PC-3 (cell line): ENCODE measurements at places on chromosomes 2 and 18. TPM values are rescaled to one million over a fixed set of nuclear protein-coding genes. Genes with fewer than 3 reads are reported as not detected.

KCNIP3 gene
- total RNA-seq: 13.3 and 19.1 TPM in 2 replicates

PIEZO2 gene
- not detected in 2 replicates for total RNA-seq

ANKRD30BL gene
- total RNA-seq: not detected in 2 replicates

MEP1B gene
- total RNA-seq: not detected in 2 replicates

BCL2 gene
- total RNA-seq: 1.3 and 1.5 TPM in 2 replicates

XIRP2 gene
- 0.11 TPM in 1 of 2 replicates, not detected in the other for total RNA-seq

SLC66A2 gene
- 52.8 and 66.9 TPM in 2 replicates for total RNA-seq

DPYSL5 gene
- not detected in 2 replicates for total RNA-seq

UPP2 gene
- total RNA-seq: not detected in 2 replicates

C2orf72 gene
- 0.40 and 4.3 TPM in 2 replicates for total RNA-seq

DNA sequence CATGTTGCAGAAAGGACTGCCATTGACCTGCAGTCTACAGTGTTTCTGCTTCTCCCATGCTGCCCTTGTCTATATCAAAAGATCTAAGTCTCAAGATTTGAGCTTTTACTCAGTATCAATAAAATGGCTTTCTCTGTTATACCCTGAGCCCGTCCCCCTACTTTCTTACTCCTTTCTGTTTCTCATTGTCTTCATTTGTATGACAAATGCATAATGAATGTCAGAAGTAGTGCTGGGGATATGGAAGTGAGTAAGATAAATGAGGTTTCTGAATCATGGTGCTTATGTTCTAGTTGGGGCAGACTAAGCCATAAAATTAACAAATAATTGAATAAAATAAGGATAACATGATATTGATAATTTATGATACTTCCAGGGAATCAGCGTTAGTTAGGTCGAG lies 128.6 kb downstream of the PARD3B start:
- DNase-seq: peak; percentile 70

- DNase-seq: no peak
Measured at GRCh38 chr18:24031916-24032315, 17.4 kb downstream of the TTC39C start.

DNA sequence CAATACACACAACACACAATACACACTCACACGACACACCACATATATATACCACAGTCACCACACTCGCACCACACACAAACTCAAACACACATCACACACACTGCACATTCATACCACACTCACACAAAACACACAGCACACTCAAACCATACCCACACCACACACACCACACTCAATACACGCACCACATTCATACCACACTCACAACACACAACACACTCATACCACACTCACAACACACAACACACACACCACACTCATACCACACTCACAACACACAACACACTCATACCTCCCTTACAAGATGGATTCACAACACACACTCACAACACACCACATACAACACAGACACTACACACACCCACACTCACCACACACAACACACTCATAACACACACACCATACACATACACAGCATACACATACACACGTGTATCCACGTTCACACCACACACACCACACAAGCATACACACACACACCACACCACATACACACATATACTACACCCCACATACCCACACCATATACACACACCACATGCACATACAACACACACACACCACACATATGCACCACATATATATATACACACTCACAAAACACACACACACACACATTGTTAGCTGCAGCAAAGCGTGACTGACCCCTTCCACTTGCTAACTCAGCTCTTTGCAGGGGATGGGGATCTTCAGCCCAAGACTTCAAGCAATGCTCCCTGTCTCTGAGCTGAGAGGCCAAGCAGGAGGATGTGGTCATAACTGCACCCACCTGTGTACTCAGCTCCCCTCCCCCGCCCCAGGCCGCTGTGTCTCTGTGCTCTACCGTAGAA lies 59.0 kb downstream of the SDC1 start:
- peak; percentile 37 for DNase-seq

DNA sequence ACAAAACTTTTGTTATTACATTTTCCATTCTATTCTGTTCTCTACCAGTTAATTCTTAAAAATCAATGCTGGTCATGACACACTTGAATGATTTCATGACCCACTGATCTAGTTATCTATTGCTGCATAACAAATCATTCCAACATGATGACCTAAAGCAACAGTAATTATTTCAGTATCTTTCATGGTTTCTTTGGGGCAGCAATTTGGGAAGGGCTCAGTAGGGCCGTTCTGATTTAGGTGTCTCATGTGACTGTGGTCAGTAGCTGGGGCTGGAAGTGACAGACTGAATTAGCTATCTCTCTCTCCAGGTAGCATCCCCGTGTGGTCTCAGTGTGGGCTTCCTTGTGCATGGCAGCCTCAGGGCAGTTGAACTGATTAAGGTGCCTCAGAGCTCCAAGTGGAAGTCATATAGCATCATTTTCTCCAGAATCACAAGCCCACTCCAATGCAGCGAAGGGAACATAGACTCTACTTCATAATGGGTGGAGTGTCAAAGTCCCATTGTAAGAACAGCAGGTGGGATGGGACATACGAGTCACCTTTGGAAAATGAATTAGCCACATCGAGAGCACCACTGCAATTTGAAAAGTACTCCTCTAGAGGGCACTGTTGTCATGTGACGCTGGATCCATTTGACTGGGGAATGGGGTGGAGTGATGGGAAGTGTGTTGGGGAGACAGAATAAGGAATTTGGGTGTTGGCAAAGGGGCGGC lies 39.1 kb upstream of the FAM136A start:
- DNase-seq: peak; percentile 88

- DNase-seq: no peak
Measured at GRCh38 chr2:102142829-102143449, 393 bp downstream of the IL1R1 start.

DNA sequence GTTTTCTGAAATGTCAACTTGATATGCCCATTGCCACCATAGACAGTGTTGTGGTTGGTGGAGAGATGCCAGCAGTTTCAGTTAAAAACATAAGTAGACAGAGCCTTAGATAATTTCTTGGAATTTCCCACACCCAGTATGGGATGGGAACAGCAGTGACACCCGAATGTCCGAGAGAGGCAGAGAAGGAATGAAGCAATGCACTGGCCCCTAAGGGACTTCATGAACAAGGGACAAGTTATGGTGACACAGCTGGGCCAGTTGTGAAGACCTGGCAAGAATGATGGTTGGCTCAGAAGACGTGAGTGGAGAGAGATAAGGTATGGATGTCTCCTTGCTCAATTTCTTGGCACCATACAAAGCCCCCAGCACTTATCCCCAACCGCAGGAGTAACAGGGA lies 165.2 kb upstream of the APCDD1 start:
- DNase-seq: no peak

- DNase-seq: no peak
Measured at GRCh38 chr18:8980496-8980895, 122.0 kb upstream of the NDUFV2 start.

GRCh38 chr18:64037812-64038414 lies 68.0 kb downstream of the SERPINB8 start:
- DNase-seq: peak; percentile 74

DNA sequence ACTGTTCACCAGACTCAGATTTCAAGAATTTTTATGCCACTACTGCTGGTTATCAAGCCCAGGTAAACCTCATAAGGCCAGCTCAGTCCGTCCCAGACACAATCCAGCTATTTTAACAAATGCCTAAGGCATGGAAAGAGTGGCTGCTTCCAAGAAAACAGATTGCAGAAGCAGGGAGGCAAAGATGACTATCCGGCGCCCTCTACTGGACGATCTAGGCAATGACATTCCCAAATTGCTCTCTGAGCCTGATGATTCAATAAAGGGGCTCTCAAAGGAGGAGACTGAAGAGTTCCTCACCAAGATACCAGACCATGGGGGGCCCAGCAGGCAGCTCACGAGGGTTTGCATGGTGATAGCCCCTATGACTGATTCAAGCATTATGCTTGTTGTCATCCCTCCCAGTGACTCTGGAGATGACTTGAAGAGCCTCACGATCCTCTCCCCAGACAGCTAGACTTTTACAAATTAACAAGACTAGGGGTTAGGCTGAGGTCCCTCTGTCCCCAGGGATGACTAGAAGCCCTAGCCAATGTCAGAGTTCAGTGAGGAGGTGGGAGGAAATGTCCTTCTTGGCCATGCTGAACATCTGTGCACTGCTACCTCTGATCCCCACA lies 25.0 kb downstream of the SERPINB8 start:
- DNase-seq: peak; percentile 62

DNA sequence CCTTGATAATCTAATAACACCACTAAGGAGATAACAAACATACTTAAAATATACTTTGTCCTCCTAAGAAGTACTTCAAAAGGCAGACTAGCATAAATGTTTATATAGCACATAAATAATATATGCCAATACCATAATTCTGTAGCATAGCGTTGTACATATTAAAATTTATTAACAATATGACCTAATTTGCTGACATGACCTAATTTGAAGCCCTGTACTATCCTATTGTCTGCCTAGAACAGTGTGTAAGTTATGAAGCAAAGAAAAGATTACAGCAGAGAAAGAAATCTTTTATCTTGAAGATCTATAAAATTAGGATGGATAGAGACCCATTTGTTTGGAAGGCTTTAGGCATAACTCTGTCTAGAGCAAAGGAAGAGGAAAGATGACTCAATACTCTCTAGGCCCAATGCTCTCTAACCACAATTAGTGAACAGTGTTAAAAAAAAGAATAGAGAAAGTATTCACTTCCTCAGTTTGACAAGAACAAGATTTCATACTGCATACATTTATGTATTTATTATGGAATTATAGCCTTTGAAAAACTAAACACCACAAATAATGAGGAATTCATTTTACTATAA lies 231.3 kb downstream of the ZRANB3 start:
- DNase-seq: peak; percentile 33

DNA sequence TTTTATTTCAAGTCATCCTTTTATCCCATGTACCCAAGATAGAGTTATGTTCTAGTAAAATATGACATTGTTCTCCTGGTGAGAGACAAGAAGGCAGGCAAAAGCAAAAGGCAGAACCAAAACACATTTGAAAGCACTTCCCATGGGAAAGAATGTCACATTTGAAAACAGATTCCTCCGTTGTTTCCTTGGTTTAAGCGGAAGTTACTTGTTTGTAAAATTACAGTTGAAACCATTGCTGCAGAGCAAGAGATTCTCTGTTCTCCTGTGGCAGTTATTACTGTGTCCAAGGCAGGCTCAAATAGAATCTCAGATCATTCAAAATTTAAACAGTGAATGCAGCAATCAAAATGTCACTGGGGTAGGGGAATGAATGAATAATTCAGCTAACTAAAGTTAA lies 149.6 kb downstream of the MTCL1 start:
- no peak for DNase-seq

DNA sequence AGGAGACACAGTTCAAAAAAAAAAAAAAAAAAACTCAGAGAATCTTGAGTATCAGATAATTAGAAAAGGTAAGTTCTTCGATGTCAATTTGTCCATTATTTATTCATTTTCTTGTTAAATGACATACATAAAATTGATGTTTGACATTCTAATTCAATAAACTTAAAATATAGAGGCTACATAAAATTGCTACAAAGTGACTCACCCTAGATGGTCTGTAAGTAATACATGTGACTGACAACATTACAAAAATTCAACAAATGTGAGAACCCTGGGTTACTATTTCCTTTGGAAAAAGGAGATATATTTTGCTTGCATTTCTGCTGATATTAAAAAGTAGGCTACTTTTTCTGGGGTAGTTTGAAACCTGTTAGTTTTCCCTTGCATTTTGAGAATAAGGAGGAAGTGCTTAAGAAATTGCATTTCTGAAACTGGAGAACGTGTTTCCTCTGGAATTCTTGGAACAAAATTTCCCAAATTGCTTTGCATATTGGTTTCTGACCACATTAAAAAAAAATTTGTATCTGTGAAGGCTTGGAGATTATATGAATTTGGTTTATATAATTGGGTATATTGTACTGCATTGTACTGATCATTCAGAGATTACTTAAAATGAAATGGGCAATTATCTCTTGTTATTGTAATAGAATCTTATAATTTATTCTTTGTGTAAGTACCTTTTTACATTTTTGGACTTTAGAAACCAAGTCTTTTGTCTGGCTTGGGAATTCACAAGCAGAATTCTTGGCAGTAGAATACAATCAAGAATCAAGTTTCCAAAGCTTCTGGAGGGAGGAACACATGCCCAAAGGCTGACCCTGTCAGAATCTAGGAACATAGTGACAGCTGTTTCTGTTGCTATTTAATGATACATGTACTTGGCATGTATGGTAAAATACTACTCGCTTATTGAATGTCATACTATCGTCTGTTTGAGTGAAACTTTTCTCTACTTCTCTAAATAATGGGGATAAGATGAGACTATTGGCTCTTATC lies 106.1 kb downstream of the DSEL start:
- DNase-seq: no peak

DNA sequence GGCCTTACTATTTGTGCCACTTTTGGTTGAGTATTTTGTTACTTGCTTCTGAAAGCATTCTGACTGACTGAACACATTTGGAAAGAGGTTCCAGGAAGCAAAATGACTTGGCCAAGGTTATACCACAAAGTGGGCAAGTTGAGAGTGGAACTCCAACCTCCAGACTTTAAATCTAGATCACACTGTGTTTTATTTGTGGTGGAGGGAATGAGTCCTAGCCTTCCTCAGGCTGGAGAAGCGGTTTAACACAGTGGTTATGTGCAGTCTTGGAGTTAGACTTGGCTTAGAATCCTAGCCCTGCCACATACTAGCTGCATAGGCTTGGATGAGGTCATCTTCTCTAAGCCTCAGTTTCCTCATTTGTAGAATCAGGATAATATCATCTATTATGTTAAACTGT lies 33.4 kb downstream of the PLEKHM3 start:
- no peak for DNase-seq

GRCh38 chr2:6932206-6932605 lies 15.0 kb downstream of the RNF144A start:
- no peak for DNase-seq

- peak; percentile 97 for DNase-seq
Measured at GRCh38 chr2:145007093-145007959, 487.4 kb upstream of the ZEB2 start.

DNA sequence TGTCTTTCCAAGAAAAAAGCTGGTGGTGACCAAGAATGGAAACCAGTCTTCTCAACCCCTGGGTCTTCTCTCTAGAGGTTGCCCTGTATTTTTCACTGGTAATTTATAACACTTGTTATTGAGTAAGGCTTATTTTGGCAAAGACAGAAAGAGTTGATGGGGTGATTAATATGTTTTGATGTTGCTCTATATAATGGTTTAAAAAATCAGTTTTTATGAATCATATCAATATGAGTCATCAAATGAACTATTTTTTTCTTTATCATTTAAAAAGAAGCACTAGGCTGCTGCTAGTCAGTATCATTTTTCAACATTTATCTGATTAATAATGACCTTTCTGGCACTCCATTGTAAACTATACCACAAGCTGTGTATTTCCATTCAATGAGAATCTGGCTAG lies 1142.2 kb downstream of the LRP1B start:
- DNase-seq: peak; percentile 6

GRCh38 chr2:171592036-171592555 lies 69.8 kb downstream of the CYBRD1 start:
- DNase-seq: no peak

DNA sequence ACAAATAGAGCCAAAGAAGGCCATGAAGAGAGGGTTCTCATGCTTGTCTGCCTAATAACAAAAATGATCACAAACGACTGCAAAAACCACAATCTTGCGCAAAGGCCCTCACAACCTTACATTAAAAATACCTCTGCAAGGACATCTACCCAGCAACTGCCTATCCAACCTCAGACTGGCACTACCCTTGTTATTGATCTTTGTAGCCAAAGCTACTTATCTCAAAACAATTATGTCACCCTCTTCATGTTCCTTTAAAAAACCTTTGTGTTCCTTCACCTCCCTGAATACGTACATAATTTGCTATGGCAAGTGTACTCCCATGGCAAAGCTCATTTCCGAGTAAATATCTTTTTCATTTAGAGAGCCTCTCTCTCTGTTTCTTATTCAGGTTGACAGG lies 44.1 kb downstream of the TMEM163 start:
- no peak for DNase-seq

- peak; percentile 6 for DNase-seq
Measured at GRCh38 chr2:122096761-122097160, 341.3 kb downstream of the TSN start.
